ENCODE measurements at places on chromosomes 13 and 19. TPM values are rescaled to one million over a fixed set of nuclear protein-coding genes. Genes with fewer than 3 reads are reported as not detected.
A peak's percentile ranks its signal among the peaks of the same experiment; 100 is the strongest.

Gene NCAN
- total RNA-seq, result 2.7 TPM

DNA sequence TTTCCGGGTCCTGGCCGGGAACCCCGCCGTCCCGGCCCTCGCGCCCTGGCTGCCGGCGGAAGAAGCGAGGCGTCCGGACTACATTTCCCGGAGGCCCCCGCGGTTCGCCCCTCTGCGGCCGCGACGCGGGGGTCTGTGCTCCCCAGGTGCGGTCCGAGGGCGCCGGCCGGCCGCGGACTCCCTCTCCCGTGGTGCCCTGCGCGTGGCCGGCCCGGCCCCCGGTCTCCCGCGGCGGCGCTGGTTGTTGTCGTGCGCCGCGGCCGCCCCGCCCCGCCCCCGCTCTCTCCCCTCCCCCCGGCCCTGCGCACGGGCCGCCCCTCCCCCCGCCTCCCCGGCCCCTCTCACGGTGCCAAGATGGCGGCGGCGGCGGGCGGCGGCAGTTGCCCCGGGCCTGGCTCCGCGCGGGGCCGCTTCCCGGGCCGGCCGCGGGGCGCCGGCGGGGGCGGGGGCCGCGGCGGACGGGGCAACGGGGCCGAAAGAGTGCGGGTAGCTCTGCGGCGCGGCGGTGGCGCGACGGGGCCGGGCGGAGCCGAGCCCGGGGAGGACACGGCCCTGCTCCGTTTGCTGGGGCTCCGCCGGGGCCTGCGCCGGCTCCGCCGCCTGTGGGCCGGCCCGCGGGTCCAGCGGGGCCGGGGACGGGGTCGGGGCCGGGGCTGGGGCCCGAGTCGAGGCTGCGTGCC, at the start of gene KMT2B:
KMT2B (plus strand) TSS at position 339 of the 680 bp plus-strand sequence; CDS start at position 355, 16 bp downstream.
- peak; percentile 94 for DNase-seq
- H3K27me3 ChIP-seq, result no peaks in the 10 kb centered on the region
- H3K4me1 ChIP-seq, result peaks cover 25% of the 10 kb centered on the region
- H3K36me3 ChIP-seq, result peaks cover 8% of the 10 kb centered on the region
- H3K4me3 ChIP-seq, result peak within 1 kb of the TSS; percentile 70

- H3K27me3 ChIP-seq, result no peaks in the 10 kb centered on the region
- DNase-seq, result no peak
- no peaks in the 10 kb centered on the region for H3K36me3 ChIP-seq
Observed at GRCh38 chr19:32843716-32844245, 25.8 kb downstream of the SLC7A9 start.

DNA sequence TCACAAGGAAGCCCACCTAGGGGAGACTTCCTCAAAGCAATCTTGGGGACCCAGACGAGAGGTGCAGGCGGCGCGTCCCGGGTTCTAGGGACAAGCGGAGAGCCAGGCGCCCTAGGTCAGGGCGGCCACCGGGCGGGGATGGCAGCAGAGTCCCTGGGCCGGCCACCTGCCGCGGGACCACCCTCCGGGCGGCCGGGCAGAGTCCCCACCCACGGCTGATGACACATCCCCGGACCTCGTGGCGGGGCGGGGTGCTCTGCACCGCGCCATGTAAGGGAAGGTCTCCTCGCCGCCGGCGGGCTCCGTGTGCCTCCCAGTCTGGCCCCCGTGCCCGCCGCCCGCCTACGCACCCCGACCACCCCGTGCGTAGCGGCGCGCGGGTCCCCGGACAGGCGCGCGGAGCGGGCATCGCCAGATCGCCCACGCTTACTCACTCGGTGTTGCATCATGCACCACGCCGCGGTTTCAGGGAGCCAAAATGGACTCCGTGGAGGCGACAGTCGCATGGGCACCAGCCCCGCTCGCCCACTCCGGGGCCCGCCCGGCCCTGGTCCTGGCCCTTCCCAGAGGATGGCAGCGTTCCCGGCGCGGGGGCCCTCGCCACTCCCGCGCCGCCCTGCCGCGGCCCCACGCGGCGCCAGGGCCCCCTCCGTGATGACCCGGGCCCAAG, 643 bp downstream of the SLC7A1 start:
- peak overlapping the region; percentile 70 for H3K4me3 ChIP-seq
- DNase-seq, result no peak
- no peaks in the 10 kb centered on the region for H3K27me3 ChIP-seq
- H3K36me3 ChIP-seq, result peaks cover 3% of the 10 kb centered on the region

Data from H1 (cell line).